ENCODE measurements at places on chromosomes 6 and 20.

- DNase-seq, result no peak
Observed at GRCh38 chr20:45432294-45432693, 16.4 kb downstream of the PIGT start.

- no peak for DNase-seq
Observed at GRCh38 chr6:128415387-128415786, 105.0 kb downstream of the PTPRK start.

GRCh38 chr6:97009781-97010492 lies 85.4 kb downstream of the KLHL32 start:
- DNase-seq, result no peak

DNA sequence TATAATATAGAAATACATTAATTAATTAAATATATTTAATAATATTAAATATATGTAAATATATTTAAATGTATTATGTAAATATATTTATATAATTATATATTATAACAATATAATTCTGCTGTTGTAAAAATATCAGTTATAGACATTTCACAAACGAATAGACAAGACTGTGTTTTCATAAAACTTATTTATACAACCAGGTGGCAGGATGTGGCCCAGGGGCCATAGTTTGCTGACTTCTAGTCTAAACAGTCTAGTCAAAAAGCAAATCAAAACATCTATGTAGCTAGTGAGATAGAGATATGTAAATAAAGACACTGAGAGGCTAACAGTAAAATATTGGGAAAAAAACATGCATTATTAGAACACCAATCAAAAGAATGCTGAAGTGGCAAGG lies 136.4 kb downstream of the TBXT start:
- no peak for DNase-seq

DNA sequence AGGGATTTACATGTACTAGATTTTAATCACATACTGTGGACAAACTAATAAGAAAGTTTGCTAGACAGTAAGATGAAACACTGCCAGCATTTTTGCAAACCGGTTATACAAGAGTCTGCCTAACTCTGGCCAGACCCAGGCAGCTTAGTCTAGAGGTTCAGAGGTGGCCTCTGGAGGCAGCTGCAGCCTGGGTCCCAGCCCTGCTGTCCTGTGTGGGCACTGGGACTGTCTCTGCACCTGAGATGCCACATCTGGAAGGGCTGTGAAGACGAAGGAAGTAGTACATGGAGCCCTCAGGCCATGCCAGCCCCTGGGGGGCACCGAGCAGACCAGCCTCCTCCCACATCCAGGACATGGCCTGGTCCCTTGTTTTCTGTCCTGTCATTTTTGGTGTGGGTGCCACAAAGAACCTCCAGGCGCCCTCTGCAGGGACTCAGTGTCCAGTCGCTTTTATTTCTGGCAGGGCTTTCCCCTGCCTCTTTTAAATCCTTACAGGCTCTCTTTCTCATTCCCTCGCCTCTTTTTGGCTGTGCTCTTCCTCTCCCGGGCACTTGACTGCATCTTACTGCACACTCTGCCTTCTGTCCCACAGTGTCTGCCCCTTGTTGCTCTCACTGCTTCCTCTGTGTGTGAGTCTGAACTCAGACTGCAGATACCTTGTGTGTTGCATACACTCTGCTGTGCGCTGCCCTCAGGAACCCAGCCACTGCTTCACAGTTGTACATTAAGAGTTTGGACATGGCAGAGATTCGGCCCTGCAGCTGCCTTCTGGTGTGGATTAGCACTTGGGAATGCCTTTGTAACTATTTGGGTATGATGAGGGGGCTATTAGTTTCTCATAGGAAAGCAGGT lies 216.7 kb downstream of the ZDHHC14 start:
- no peak for DNase-seq

GRCh38 chr20:41669708-41670263 lies 51.6 kb upstream of the CHD6 start:
- no peak for DNase-seq

- DNase-seq, result no peak
Observed at GRCh38 chr6:37838219-37838921, 18.8 kb downstream of the ZFAND3 start.

DNA sequence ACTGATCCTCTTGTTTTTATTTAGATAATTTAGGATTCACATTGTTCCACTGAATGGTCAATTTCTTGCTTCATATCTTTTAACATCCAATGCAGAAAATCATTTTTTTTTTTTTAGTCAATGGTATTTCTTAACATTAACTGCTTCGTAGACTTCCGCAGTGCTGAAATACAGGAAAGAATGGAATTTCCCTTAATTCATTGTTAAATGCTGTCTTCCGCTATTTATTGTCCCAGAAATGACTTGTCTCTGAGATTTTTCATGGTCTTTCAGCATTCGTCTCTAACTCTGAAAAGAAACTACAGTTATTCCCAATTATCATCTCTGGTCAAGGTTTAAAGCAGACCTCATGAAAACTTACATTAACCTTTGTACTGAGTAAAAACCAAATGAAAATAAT lies 1029.1 kb upstream of the MANEA start:
- DNase-seq, result no peak

DNA sequence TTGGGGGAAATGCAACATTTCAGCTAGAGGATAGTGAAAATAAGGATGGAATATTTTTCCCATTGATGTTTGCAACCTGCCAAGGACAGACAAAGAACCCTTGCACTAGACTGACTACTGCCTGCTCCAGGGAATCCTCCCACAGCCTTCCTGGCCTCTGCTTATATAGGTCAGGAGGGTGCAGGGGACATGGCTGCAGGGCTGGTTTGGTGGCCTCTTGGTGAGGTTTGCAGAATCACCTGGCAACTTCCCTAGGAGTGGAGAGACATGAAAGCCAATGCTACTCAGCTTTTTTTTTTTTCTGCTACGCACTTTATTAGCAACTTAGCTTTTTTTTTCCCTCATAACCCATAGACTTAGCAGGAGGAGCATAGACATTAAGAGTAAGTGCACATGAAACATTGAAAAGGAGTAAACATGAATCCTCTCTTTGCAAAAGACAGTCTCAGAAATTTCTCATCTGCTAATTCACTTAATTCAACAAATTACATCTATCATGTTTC lies 39.8 kb upstream of the CDYL start:
- DNase-seq, result no peak

DNA sequence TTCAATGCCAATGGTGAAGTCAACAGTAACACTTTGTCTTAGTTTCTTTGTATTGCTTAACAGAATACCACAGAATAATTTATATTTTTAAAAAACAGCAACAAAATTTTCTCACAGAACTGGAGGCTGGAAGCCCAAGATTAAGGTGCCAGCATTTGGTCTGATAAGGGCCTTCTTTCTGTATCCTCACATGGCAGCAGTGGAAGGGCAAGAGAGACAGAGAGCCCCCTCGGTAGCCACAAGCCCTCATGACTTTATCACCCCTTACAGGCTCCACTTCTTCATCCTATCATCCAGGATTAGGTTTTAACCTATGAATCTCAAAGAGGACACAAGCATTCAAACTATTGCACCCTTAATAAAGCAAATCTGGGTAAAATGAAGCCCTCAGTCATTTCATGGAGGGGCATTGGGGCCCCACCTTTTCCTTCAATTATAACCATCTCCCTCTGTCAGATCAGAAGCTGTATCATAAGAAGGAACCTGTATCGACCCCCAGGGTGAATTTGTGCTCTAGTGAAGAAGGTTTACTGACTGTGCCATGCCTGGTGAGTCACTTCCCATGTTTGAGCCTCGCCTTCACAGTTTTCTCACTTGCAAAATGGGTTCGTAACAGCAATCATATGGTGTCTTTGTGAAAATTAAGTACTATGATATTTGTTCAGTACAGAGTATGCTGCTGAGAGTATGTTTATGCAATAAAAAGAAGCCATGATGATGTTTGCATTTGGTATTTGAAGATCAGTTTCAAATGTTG lies 178.2 kb downstream of the LRFN2 start:
- no peak for DNase-seq

- no peak for DNase-seq
Observed at GRCh38 chr20:43507150-43508080, at the start of gene L3MBTL1. L3MBTL1 (plus strand) TSS chr20:43507697; CDS start chr20:43513504, 5,807 bp downstream.

DNA sequence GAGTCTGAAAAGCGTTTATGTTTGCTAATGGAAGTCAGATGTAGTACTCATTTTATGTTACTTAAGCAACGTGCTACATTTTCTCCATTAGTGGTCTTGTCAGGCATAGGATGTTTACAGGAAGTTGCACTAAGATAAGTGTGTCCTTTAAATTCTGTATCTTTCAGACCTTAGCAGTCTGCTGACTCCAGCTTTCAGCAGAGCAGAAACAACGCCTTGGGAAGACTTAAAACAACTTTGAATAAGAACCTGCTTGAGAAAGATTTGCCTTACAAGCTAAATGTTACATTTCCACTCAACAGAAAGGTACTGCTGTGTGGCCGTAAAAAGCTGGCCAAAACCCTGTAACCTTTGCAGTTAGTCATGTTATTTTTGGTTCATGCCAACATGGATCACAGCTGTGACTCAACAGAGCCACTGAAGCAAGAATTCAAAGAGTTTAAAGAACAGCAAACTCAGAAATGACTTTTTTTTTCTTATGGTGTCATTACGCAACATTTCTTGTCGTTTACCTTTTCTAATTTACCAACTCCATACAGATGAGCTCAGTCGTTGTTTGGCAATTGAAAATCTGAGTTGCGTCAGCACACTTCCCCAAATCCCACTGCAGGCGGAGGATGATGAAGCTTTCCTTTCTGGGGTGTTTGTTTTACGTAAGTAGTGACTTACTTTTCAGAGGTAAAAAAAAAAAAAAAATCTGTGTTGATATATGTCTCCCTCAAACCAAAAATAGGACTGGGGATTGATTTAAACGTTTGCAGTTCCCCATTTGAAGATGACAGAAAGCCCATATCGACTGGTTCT lies 27.9 kb upstream of the BMP6 start:
- DNase-seq, result peak; percentile 70

DNA sequence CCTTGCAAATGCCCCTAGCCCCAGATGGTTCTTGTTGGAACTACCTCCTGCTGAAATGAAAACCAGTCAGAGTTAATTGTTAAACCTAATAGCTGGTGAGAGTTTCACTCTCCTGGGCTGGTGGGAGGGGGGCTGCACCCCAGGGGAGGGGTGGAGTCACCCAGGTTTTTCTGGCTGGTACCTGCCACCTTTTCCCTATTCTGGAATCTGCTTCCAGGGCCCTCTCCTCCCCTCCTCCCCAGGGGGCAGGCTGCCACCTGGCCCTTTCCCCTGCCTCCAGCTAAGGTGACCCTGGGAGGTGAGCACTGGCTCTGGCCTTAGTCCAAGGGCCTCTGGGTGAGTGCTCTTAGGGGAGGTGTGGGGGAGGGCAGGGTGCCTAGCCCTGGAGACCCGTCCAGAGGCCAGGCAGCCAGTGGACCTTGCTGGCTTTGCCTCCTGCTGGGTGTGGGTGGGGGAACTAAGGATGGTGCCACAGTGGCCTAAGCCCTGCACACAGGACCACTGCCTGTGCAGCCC lies 48.8 kb upstream of the EPB41L1 start:
- peak; percentile 28 for DNase-seq

- no peak for DNase-seq
Observed at GRCh38 chr6:14921170-14921569, 324.7 kb upstream of the JARID2 start.

DNA sequence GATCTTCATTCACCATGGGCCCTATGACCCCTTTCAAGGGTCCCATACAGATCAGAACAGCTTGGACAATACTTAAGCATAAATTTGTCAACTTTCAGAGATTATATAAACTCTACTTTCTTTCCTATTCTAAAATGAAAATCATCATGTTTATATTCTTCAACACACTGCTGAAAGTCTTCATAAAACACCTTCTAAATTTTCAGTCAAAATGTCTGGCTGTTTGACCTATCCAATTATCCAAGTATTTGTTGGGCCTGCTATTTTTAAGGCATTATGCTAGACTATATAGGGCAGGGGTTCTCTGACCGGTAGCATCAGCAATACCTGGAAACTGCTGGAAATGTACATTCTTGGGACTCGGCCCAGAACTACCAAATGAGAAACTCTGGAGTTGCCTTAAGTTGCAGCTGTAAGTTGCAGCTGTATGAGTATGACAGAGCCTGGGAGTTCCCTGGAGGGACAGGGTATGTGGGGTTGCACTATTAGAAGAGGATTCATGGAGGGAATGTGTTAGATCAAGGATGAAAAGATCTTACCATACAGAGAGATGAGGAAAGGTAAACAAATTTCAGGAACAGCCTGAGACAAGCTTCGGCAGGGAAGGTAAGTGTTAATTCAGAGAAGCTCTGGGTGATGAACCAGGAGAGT lies 293.0 kb downstream of the ADGB start:
- no peak for DNase-seq

DNA sequence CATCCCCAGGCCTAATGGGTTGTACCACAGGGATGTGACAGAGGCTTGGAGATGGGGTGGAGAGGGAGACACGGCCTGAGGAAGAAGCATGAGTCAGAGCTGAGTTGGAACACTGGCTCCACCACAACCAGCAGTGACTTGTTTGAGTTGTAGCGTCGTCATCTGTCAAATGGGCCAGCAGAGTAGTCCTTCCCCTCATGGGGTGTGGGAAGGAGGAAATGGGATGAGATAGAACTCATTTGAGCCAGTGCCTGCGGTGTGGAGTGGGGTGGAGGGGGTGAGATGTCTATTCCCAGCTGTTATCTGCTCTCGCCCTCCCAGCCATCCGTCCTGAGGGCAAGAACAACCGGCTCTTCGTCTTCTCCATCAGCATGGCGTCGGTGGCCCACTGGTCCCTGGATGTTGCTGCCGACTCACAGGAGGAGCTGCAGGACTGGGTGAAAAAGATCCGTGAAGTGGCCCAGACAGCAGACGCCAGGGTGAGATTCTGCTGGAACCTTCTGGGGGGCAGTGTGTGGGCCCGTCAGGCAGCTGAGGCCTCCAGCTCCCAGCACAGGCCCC lies 32.5 kb downstream of the PLCG1 start:
- DNase-seq, result peak; percentile 70

DNA sequence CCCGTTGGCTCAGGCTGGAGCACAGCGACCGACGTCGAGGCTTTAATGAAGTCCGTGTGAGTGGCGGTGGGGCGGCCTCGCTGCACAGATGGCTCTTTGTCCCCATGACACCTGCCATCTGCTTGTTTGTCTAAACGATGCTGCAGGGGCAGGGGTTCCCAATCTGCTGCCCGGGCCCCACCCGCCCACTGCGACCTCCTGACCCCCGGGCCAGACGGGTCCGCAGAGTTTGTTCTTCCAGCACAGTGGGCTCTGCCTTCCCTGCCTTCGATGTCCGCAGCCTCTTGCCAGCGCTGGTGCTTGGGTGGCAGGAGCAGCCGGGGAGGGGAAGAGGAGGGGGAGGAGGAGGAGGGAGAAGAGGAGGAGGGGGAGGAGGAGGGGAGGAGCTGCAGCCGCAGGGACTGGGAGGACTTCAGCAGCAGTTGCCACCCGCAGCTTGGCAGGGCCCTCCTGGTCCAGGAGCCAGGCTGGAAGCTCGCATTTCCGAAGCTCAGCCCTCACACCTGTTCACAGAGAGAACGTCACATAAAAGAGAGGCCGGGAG lies 210.0 kb downstream of the DLL1 start:
- DNase-seq, result no peak

DNA sequence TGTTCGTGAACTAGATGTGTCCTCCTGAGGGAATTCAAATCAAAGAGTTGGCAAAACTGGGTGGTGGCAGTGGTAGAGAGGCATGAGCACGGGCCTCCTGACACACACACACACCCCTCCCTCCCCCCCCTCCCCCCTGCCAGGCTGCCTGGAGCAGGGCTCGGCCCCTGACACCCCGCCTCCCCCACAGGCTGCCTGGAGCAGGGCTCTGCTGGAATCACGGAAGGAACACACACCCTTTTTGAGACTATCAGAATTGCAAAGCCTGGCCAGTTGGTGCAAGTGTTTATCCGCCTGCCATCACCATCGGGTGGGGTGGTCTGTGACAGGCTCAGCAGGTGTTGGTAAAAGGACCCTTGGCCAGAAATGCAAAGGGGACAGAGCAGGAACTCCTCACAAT lies 59.0 kb downstream of the FAM120B start:
- no peak for DNase-seq

Measured in RCC 7860 (cell line).